ENCODE measurements at places on chromosomes 2 and 18.

DNA sequence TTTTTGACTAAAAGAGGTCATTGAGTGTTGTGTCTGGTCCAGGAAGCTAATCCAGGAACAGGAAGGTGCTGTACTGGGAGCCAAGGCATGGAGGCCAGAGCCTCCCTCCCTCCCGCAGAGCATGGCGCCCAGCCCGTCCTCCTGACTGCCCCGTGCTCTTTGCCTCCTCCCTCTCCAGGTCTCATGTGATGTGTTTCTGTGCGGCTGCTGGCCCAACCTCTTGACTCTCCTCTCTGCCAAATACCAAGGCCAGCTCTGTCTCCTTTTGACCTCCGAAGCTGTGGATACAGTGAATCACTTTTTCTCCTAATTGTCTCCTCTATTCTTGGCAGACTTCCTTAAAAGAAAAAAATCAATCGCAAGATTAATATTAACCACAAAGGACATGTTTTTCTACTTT lies 284.1 kb downstream of the PHLPP1 start:
- peak; percentile 32 for DNase-seq

DNA sequence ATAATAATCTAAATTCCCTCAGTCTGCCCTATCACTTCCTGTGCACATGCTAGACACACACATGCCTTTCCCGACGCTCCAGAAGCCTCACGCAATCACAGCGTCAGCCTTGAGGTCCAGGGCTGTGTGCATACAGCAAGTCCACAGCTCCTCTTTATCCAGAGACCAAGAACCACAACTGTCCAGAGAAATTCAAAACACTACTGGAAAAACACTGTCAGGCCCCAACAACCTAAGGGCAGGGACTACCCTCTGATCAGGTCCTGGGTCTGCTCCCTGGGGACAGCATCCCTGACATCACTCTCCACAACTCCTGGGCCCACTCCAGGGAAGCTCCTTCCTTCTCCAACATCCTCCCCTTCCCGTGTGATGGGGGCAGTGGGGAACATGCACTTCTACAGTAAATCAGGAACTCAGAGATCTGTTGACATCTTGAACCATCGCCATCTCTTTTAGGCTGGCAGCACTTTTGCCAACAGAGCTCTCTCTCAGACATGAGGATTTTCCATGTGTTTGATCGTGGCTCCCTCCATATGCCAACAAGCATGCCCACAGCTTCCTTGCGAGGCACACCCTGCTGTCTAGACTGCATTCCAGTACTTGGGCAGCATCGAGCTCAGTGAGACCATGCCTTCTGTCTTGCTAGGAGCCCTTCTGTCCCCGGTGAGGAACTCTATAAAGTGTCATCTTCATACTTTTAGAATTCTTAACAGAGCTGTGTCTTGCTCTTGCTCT lies 15.4 kb downstream of the TEX51 start:
- no peak for DNase-seq

GRCh38 chr2:230323385-230324106 lies 3.4 kb upstream of the SP140L start:
- no peak for DNase-seq

DNA sequence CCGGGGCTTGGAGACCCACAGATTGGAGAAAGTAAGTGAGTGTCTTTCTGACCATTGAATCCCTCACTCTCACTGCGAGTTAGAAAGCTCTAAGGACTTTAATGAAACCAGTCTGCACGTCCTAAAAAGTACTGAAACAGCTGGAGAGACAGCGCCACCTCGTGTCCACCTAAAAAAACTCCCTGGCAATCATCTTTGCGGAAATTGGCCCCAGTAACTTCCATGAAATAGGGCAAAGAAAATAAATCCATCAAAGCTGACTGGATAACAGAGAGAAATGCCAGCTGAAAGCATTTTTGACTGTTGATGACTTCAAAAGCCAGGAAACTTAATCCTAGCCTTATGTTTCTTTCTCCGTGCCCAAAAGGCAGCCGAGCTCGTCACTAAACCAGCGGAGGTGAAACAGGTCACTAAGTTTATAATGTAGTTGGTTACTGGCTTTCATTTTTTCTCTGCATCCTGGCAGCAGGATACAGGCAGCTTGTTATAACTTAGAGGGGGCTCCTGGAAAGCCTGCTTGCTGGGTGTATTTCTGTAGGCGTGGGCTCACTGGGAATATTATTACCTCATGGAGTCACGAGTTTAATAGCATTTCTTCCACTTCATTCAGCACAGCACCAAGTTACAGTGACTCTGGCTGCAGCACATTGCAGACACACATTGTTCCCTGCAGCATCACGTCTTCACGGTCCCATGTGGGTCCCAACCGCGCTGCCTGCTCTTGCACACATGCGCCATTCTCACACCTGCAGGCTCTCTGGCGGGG lies 266.5 kb downstream of the HRH4 start:
- peak; percentile 81 for DNase-seq

- DNase-seq: peak; percentile 92
Observed at GRCh38 chr2:127770973-127771735, 39.8 kb downstream of the WDR33 start.

DNA sequence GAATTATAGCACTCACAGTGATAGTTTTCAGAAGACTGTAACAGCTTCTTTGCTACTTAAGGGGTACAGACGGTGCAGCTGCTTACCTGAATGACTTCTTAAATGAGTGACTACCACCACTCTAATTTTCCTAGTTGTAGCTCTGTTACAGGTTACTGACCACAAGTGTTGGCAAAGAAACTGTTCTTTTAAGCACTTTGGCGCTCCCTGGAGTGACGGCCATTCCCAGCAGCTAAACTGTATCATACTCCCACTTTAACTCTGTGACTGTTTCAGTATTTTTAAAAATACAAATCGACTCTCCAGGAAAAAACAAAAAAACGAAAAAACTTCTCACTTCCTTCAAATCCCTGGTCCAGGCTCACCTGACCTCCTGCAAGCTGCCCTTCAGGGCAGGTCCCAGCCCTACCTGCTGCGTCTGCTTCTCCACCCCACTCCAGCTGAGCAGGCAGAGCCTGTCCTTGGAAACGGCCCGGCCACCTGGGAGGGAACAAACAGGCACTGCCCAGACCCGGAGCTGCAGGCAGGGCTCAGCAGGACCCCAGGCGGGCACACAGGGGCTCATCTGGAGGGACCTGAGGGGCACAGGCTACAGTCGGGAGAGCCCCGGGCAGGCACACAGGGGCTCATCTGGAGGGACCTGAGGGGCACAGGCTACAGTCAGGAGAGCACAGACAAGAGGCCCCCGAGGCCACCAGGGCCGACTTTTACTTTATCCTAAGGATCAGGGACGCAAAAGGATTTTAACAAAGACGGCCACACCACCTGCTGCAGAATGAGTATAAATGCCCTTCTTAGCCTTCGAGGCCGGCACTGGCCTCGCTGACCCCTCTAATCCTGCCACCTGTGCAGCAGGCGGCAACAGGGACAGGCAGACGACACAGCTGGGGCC lies 24.5 kb downstream of the SLC66A2 start:
- no peak for DNase-seq

DNA sequence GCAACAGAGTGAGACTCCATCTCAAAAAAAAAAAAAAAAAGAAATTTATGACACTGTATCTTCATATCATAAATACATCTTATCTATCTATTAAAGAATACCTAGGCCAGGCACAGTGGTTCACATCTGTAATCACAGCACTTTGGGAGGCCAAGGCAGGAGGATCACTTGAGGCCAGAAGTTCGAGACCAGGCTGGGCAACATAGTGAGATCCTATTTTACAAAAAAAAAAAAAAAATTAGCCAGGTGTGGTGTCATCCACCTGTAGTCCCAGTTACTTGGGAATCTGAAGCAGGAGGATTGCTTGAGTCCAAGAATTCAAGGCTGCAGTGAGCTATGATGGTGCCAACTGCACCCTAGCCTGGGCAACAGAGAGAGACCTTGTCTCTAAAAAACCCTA lies 95.0 kb downstream of the HNRNPLL start:
- DNase-seq: no peak

GRCh38 chr2:216633616-216634369 lies 573 bp downstream of the IGFBP2 start:
- DNase-seq: peak; percentile 16

DNA sequence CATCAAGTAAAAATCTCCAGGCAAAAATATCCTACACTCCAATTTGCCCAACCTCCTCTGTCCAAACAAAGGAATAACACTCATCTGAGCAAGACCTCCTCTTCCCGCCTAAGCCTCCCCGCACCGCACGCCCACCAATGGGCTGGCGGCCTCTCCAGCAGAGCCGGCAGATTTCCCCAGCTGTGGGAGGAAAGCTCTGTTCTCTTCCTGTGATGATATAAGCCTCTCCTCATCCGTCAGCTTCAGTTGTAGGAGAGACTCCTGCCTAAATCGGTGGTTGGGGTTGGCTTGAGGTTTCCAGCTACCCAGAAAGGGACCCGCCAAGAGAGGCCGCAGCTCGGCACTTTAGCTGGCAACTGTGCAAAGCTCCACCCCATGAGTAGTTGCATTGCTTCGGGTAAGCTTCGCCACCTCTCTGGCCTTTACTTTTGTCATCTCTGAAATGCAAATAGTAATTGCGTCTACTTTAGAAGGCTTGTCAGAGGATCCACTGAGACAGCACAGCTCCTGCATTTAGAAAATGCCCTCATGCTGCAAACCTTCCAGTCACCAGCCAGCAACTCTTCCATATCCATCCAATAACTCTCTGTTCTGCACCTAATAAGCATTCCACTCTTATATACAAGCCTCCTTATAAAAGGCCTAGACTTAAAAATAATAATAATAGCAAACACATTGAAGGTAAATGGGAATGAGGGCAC lies 146.4 kb downstream of the MYT1L start:
- no peak for DNase-seq

DNA sequence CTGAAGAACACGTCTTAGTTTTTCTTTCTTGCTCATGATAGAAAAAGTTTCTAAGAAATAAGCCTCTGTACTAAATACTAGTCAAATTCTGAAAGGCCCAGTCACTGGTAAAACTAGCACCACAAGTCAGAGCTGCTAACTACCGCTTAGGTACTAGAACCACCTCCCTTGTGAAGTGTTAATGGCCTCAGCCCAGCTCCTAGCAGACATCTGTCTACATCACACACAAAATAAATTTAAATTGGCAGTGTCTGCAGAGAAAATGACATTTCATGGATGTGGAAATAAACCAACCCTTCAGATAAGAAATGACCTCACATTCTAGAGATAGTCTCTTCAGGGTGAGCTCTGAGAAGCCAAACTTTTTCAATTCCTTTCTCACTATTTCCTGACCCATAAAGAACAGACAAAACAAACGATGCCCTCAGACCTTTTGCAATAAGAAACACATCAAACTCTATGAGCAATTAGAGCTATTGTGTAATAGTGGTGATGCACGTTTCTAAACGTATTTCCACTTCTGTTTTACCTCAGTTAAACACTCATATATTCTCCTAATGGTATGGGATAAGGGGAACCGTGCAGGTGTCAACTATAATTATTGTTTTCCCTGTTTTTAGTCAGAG lies 70.3 kb upstream of the DSG1 start:
- DNase-seq: no peak

- DNase-seq: no peak
Observed at GRCh38 chr18:12929477-12930083, 18.2 kb upstream of the SEH1L start.

DNA sequence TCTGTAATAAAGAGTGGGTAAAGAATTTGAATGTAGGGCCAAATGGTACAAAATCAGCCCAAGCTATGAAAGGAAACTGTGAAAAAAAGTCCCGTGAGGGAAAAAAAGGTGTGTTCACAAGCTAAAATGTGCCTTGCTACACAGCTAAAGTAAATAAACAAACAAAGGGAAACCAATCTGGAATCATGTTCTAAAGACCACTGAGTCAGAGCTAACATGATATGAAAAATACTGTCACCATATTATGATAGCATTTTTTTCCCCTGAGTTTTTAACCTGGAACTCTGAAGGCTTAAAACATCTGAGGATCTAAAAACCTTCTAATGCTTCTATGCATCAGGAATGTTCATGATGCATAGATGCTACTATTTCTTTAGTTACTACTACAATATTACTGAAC lies 58.8 kb downstream of the SCN1A start:
- no peak for DNase-seq

DNA sequence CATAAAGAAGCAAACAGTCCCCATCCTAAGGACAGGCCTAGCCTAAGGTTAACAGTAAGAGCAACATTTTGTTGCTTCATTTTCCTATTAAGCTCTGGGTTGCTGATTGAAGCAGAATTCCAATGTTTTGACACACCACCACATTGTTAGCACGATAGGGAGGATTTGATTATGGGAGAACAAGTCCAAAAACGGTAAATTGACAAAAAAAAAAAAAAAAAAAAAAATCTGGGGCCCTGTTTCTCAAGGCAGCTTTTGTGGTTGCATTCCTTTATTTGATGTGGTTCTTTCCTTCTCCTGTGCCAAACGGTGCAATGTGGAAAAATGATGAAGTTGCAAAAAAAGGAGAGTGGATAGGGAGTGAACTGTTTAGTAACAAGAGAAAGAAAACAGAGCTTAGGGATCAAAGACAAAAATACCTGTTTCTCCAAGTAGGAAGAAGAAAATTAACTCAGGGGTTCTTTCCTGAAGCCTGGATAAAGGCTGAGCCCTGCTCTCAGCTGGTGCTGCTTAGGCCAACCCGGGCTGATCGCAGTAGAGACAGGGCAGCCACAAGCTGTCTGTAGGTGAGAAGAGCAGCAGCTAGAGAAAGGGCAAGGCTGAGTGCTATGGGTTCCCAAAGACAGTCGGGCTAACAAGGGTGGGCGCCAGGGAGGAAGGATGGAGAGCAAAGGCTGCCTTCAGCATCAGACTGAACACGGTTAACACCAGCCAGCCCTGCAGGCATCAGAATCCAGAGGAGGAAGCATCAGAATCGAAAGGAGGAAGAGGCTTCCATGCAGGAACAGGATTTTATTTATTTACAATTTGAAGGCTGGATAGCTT lies 167.8 kb upstream of the FOSL2 start:
- DNase-seq: peak; percentile 98

DNA sequence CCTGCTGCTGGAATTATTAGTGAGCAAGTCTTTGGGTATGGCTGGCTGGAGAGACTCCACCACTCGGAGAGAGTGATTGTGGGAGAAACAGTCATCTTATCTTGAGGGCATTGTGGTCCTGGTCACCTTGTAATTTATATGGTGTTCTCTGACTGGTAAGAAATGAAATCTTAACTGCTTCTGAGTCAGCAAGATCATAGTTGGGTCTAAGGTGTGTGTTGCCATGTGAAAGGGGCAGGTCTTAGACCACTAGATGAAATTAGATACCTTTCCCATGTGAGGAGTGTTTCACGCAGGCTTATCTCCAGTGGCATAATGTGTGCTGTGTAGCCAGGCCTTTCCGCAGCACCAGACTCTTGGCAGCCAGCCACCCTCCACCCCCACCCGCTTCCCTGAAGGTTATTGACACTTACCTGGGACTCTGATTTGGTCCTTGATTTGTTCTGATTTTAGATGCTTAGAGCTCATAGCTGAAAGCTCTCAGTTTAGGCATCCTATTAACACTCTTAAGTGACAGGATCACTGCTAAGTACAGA lies 7.7 kb downstream of the MAPRE3 start:
- no peak for DNase-seq
